ENCODE measurements at places on chromosomes 1 and 21. TPM values are rescaled to one million over a fixed set of nuclear protein-coding genes. Genes with fewer than 3 reads are reported as not detected.

Gene TNFRSF9
- total RNA-seq = 0.07 TPM

Gene CFAP107
- total RNA-seq = not detected

Gene DAB1
- 0.17 TPM for total RNA-seq

Gene C1orf122
- 18.7 TPM for total RNA-seq

Gene MSH4
- 0.10 TPM for total RNA-seq

Gene AMY1B
- not detected for total RNA-seq

Gene RGS13
- not detected for total RNA-seq

Gene FHAD1
- total RNA-seq = 89.1 TPM

Gene TEX38
- total RNA-seq = not detected

Gene LENEP
- 0.84 TPM for total RNA-seq

Gene ZBTB21
- total RNA-seq = 13.2 TPM

Gene OR2T2
- not detected for total RNA-seq

Gene SWT1
- 3.4 TPM for total RNA-seq
